ENCODE measurements at places on chromosomes 12 and 14. TPM values are rescaled to one million over a fixed set of nuclear protein-coding genes. Genes with fewer than 3 reads are reported as not detected.

The SLC22A17 gene
- total RNA-seq = 32.8 TPM

The AHNAK2 gene
- 58.0 TPM for total RNA-seq

DNA sequence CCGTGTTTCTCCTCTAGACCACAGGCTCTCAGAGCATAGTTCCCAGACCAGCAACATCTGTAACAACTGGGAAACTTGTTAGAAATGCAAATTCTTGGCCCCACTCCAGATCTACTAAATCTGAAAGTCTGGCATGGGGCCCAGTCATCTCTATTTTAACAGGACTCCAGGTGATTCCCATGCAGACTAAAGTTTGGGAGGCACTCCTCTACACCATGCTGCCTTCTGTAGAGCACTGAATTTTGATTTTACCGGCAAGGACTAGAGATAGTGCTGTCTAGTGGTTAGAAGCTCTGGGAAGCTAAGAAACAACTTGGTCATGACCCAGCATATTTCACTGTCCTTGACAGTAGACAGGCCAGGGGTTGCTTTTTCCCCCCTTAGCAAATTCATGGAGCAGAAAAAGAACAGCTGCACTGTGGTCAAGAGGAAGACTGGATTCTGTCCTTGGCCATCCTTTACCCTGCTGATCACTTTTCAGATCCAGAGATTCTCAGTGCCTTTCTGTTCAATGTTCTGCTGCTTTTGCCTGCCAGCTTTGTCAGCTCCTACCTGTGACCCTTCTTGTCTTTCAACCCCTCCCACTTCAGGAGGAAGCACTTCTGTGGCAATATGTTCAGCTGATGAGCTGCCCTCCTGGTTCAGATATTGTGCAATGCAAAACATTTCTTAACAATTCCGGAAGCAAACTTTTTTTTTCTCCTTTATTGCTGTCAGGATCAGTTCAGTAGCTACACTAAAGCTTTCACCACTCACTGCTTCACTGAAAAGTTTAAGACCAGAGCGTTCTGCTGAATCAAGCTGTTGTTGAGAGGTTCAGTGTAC lies 133.8 kb upstream of the NUDT4 start:
- DNase-seq = peak; percentile 84
- H3K4me1 ChIP-seq = peaks cover 16% of the 10 kb centered on the region
- H3K27me3 ChIP-seq = no peaks in the 10 kb centered on the region
- H3K27ac ChIP-seq = peak overlapping the region; percentile 2
- no peak overlapping the region for H3K4me3 ChIP-seq
- H3K36me3 ChIP-seq = no peaks in the 10 kb centered on the region

- no peak overlapping the region for H3K27ac ChIP-seq
- no peak overlapping the region for H3K4me3 ChIP-seq
- no peaks in the 10 kb centered on the region for H3K36me3 ChIP-seq
- no peaks in the 10 kb centered on the region for H3K4me1 ChIP-seq
- DNase-seq = no peak
Measured at GRCh38 chr12:73413051-73413450, 1124.6 kb upstream of the ATXN7L3B start.

GRCh38 chr12:27015730-27016076 lies 1.5 kb upstream of the TM7SF3 start:
- H3K4me1 ChIP-seq = peaks cover 10% of the 10 kb centered on the region
- H3K4me3 ChIP-seq = peak overlapping the region; percentile 46
- H3K27me3 ChIP-seq = no peaks in the 10 kb centered on the region
- H3K27ac ChIP-seq = no peak overlapping the region

GRCh38 chr12:103799857-103800771 lies 40.9 kb downstream of the NT5DC3 start:
- no peaks in the 10 kb centered on the region for H3K36me3 ChIP-seq
- no peak overlapping the region for H3K4me3 ChIP-seq
- no peak overlapping the region for H3K27ac ChIP-seq
- no peaks in the 10 kb centered on the region for H3K27me3 ChIP-seq
- peaks cover 38% of the 10 kb centered on the region for H3K4me1 ChIP-seq

Data from GM23248 (cell line).